Body of pancreas (tissue), 4 donors: ENCODE measurements at places on chromosomes 1 and 21. TPM values are rescaled to one million over a fixed set of nuclear protein-coding genes. Genes with fewer than 3 reads are reported as not detected.

DNA sequence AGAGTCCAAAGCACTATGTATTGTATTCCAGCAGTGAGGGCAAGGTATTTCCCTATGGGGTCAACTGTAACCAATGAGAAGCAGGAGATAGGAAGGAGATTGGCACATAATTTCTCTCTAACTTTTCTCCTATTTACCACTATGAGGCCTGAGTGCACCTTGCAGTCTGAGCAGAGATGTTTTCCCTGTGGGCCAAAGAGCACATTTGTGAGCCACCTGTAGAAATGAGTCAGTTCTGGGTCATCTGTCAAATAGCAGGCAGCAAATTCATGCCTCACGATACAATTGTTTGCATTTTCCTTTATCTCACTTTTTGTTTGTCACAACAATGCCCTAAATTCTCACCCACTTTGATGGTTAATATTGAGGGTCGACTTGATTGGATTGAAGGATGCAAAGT is 547.2 kb upstream of the NCAM2 start:
- no peak for DNase-seq

- DNase-seq = no peak
Measured at GRCh38 chr21:27722095-27722494, 755.2 kb upstream of the ADAMTS5 start.

- no peak for DNase-seq
Measured at GRCh38 chr1:7003676-7004075, 218.4 kb downstream of the CAMTA1 start.

CYP4A11 gene
- total RNA-seq = 0.78 TPM

DNA sequence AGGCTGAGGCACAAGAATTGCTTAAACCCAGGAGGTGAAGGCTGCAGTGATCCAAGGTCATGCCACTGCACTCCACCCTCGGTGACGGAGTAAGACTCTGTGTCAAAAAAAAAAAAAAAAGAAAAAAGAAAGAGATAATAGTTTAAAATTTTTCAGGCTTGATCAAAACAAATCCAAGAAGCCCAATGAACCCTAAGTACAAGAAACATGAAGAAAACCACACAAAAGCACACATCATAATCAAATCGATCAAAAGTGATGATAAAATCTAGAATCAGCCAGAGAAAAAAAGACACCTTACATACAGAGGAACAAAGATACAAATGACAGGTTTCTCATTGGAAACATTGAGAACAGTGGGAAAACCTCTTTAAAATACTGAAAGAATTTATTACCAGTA is 31.5 kb downstream of the LDLRAD1 start:
- DNase-seq = no peak

DNA sequence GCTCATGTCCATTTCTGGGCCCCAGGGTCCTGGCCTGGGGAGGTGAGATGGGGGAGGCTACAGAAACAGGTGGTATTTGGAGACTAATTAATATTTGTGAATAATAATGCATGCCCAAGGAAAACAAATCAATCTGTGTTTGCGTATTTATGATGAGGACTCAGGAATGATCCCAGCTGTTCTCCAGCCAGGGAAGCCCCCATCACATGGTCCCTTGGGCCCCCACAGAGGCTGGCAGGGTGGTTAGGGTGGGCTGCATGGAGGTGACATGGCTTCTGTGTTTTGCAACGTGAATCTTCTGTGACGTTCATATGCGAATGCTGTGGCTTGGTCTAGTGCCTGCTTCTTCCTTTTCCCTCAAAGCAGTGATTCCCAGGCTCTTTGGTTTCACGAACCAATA is 10.5 kb downstream of the PTPRF start:
- no peak for DNase-seq

DNA sequence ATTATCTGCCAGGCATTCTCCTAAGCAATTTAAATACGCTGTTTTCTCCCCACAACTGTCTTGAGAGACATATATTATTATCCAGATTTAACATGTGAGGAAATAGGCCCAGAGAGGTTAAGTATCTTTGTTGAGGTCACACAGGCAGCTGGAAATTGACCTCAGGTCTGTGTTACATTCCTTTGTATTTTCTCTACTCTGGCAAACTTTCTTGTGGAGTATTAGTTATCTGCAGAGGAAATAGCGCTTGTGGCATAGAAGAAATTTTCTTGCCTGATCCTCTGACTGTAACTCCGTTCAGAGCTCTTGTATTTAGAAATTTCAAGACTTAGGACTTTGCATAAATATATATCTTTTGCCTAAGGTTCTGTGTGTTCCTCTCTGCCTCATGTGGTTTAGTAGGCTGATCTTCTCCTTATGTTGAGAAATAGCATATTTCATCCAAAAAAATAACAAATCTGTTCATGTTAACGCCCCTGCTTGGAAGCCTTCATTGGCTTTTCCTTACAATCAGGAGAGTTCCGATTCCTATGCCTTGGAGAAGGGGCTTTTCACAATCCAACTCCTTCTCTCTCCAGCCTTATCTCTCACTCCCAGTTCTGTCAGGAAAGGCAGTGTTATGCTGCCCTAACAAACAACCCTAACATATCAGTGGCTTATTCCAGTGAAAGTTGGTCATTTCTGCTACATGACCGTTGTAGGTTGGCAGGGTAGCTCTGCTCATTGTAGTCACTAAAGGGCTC is 2.5 kb upstream of the JUN start:
- DNase-seq = no peak

HSD3B1 gene
- not detected for total RNA-seq

CD48 gene
- total RNA-seq = 5.7 TPM

GRCh38 chr21:24310788-24311187 is 1296.5 kb downstream of the MRPL39 start:
- DNase-seq = no peak

RYR2 gene
- 17.1 TPM for total RNA-seq
